ENCODE measurements at places on chromosomes 16 and 17. TPM values are rescaled to one million over a fixed set of nuclear protein-coding genes. Genes with fewer than 3 reads are reported as not detected.

CHST4 gene
- polyA plus RNA-seq, result not detected

DNA sequence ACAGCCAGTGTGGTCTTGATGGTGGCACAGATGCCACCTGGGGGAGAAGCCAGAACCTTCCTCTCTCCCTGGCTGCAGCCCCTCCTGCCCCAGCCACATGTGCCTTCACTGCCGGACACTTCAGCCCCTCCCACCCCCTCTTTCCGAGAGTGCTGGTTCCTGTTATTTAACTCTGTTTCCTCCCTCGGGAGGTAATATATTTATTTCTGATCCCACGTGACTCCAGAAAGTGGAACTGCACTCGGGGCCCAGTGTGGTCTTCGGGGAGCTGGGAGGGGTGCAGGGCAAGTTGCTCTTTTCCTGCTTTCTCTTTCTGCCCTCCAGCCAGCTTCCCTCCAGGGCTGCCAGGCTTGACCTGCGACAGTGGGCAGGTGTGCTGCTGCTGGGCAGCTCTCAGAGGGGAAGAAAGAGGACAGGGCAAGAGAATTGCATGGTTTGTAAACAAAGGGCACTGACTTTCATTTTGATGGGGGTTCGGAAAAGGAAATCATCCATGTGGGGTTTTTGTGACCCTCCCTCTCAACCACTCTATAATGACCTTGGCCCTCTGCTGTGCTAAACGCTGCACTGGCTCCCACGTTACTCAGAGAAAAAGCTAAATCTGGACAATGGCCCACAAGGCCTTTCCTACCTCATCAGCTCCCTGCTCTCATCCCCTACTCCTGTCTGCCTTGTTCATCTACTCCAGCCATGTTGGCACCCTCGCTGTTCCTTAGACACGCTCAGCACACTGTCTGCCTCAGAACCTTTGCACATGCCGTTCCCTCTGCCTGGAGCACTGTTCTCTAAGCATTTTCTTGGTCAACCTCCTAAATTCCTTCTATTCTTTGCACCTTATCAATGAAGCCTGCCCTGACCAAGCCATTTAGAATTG lies 8.2 kb upstream of the CIITA start:
- DNase-seq, result no peak

NT5M gene
- 5.9 TPM for polyA plus RNA-seq

GRCh38 chr17:61662186-61662585 lies 71.2 kb upstream of the NACA2 start:
- no peak for DNase-seq

PRSS8 gene
- 1.6 TPM for polyA plus RNA-seq

DNA sequence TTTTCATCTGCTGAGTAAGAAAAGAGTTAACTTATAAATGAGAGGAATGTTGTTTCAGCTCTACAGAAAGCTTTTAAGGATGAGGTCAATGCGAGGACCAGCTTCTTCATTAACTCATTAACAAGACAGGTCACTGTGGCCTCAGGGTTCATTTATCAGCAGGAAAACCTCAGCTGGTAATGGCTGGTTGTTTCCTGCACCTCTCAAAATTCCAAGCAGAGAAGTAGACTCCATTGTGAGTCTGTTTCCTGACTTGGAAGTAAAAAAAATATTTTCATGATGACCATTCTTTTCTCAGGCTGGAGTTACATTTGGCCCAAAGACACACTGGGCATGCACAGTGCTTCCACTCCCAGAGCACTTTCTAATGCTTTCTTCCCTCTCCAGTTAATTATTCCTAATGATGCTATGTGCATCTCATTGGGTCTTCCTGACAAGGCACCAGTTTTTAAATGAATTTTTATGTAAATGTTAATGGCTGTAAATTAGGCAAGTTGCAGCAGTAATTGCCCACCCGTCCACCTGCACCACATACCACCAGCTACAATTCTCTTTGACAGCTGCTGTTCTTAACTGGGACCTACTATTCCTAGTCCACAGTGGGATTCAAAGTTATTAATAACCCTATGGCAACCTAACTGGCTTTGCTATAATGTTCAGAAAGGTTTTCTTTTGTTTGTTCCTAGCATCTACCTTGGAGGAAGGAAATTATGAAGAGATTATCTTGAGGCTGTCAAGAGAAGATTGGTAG lies 89.5 kb upstream of the BCAR1 start:
- DNase-seq, result no peak

GRCh38 chr16:56399486-56399885 lies 25.9 kb downstream of the AMFR start:
- DNase-seq, result no peak

- DNase-seq, result no peak
Measured at GRCh38 chr16:69494991-69495392, 70.6 kb downstream of the CYB5B start.

C17orf100 gene
- 3.0 TPM for polyA plus RNA-seq

P2RX1 gene
- 126 TPM for polyA plus RNA-seq

DNA sequence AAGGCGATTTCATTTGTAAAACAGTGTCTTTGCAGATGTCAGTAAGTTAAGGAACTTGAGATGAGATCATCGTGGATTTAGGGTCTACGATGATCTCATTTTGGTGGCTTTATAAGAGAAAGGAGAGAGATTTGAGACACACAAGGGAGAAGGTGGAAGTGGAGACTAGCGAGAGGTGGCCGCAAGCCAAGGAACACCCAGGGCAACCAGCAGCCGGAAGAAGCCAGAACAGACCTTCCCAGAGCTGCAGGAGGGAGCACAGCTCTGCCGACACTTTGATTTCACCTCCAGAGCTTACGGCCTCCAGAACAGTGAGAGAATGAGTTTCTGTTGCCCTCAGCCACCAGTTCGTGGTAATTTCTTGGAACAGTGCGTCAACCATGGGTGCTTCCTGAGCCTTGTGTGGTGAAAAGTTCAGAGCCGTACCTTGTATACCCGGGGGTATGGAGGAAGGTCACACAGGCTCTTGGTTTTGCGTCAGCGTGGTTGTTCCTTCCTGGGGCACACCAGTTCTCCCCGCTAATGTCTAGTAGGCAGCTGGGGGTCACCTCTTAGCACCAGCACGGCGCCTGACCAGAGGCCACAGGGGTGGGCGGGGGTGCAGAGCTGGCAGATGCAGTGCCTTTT lies 12.9 kb upstream of the SEC14L1 start:
- DNase-seq, result no peak

DNA sequence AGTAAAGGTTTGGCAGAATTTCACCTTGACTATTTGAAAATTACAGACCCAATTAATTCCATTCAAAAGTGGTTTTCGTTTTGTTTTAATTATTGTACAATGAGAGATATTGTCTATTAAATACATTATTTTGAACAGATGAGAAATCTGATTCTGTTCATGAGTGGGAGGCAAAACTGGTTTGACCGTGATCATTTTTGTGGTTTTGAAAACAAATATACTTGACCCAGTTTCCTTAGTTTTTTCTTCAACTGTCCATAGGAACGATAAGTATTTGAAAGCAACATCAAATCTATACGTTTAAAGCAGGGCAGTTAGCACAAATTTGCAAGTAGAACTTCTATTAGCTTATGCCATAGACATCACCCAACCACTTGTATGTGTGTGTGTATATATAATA lies 72.6 kb downstream of the CDK12 start:
- DNase-seq, result no peak

THUMPD1 gene
- 44.4 TPM for polyA plus RNA-seq
